ENCODE measurements at places on chromosomes 7 and 10.

GRCh38 chr7:138632384-138632783 is 68.8 kb downstream of the SVOPL start:
- no peak for DNase-seq

GRCh38 chr7:48084727-48085432 is 4.2 kb upstream of the UPP1 start:
- DNase-seq: peak; percentile 99

DNA sequence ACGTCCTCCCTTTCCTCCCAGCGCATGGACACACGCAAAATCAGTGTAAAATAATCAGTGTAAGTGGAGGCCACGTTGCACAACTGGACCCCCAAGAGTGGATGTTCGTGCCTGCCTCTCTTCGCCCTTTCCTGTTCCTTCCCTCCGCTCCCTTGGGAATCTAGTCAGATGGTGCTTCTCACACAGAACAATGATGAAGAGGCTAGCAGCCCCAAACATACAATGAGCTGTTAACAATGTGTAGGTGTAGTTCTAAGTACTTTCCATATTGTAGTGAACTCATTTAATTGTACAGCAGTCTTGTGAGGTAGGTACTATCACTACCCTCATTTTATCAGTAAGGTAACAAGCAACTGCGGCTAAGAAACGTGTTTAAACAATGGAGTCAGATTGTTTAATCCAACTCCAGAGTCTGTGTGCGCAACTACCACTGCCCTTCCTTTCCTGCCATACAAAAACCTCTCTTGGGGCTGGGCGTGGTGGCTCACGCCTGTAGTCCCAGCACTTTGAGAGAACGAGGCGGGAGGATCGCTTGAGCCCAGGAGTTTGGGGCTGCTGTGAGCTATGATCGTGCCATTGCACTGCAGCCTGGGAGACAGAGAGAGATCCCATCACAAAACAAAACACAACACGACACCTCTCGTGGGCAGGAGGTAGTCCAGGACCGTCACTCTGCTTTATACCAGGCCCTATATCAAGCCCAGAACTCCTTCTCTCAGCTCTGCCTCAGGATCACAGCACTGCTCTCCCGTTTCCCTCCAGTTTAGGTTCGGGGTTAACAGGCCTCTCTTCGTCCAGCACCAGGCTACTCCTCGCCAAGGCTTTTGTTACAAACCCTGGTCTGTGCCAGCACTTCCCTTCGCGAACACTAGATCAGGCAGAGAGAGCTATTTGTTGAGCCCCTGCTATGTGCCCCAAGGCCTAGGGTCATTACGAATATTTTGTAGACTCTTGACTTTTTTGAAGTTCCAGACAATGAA is 1.1 kb downstream of the FKBP9 start:
- peak; percentile 80 for DNase-seq

DNA sequence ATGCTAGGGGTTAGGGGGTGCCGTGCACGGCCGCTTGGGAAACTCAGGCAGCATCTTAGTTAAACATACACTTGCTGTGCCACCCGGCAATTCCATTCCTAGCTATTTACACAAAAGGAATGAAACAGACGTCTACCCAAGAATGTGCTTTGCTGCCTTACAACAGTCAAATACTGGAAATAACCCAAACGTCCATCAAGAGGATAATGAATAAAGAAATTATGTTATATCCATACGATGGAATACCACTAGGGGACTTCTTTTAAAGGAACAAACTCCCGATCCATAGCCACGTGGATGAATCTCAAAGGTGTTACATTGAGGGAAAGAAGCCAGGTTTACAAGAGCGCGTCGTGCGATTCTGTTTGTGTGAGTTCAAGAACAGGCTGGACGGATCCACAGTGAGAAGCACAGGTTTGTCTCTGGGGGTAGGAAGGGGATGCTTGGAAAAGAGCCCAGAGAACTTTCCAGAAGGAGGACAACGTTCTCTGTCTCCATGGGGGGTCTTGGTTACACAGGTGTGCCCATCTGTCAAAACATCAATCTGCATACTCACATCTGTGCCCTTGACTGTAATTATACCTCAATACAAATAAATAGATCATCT is 41.8 kb downstream of the STK32C start:
- DNase-seq: no peak

DNA sequence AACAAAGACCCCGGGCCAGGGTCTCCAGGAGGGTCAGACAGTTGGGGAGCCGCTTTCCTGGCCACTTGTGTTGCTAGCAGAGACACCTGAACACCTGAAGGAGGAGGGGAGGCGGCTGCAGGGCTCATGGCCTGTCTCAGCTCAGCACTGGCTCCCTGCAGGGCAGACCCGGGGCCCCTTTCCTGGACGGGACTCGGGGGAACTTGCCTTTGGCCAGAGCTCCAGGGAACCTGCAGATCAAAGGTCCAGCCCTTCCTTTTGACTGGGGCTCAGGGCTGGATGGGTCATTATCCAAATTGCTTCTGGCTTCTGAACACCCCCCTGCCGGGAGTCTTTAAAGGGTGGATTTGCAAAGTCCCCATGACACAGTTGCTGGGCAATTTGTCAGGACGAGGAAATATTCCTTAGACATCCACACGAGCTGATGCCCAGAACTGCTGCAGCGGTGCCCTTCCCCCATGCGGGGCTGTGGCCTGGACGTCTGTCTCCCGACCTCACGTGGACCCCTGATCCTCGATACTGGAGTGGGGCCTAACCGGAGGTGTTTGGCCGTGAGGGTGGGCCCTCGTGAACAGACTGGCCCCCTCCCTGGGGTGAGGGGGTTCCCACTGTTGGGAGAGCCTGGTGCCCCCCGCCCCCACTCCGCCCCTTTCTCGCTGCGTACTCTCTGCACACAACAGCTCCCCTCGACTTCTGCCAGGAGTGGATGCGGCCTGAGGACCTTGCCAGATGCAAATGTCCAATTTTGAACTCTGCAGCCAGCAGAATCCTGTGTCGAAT is 194.3 kb downstream of the ELFN1 start:
- DNase-seq: no peak

- DNase-seq: no peak
Measured at GRCh38 chr10:110634527-110635209, 9.5 kb upstream of the RBM20 start.

DNA sequence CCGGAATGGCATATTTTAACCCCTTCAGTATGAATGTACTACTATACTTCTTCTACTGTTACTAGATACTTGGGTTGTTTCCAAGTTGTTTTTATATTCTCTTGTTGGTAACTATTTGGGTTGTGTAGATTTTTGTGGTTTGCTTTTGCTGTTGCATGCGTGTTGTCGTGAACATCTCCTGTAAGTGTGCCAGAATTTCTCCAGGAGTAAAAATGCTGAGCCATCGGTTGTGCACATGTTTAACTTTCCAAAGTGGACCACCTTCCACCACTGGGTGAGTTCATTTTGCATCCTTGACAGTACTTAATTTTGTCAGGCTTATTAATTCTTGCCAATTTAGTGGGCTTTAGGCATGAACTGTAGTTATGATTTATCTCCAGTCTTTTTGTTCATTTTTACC is 47.9 kb downstream of the CSGALNACT2 start:
- DNase-seq: peak; percentile 29

- DNase-seq: no peak
Measured at GRCh38 chr7:52026140-52026539, 709.5 kb upstream of the COBL start.

DNA sequence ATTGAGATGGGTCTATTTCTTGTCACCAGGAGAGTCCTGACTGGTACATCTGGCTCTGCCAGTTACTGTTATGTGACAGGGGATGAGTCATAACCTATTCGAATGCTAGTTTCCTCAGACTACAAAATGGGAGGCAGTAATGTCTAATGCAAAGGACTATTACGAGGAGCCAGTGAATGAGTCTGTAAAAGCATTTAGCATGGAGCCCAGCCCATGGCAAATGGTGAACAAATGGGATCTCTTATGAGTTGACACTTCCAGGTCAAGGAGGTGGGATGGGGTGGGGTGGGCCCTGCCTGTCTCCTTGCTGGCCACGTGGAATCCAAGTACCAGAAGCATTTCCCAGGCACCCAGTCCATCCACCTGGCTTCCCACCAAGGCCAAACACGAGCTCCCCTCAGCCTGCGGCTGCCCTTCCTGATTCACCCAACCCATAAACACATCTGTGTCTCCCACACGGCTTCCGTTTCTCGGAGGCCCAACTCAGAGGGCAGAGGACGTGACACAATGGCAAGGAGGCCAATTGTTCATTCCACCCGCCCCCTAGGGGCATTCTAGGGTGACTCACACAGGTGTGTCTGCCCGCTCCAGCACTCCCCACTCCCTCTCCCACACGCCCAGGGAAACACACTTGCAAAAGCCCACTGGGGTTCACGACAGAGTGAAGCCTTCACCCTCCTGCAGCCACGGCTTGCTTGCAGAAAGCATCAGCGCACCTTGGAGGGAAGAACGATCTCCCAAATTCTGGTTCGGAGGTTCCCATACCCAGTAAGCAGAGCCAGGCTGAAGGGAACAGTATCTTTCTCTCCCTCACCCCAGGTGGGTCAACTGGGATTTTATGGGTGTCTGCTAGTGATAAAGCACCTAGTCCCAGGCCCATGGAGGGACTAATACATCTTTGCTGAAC is 109.8 kb downstream of the SH3PXD2A start:
- DNase-seq: no peak

DNA sequence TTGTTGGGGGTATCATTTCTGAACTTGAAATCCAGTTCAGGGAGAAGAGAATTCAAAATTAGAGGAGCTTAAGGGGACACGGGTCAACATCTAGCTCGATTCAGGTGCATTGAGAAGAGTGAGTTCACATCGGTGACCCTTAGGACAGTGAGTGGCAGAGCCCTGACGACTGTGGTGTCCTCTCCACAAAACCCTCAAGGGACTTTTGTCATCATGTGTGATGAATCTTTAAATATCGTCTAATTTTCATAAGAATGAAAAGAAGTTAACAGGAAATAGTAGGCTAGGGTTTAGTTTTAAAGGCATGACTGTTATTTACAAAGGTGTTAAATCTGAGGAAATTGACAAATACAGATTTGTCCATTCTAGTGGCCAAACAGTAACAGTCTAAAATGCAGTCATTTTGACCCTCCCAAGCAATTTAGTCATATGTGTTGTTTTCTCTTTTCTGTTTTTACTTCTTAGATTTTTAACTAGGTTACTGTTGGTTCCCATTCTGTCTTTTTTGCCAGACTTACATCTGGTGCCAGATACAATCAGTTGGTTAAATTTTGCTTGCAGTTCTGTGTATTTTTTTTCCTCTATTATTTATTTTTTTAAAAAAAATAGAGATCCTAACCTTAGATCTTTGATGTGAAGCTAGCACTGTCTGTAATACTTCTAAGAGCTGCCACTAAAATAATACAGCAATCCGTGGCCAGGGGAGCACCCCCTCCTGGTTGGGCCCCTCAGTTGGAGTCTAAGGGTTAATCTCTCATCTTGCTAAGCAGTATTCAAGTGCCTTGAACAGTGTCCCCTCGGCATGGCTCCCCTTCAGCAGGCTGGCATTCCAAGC is 34.9 kb upstream of the SH2B2 start:
- no peak for DNase-seq

DNA sequence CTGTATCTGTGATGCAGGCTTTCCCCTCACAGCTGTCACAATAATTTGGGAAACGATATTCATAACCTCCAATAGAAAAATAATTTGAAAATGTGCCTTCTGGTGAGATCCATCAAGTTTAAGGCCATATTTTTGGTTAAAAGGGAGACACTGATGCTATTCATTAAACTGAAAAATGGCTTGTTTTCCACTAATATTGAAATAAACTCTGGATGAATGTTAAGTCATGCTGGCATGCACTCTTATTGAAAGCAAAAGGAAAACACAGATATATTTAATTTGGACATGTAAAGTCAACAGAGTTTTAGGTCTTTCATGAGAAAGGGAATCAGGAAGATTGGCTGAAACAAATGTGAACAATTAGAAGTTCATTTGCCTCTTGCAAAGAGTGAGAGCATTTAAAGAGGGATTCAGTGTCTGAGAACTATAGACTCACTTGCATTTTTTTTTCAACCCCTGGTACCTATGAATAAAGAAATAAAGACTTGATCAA is 879.2 kb downstream of the LRMDA start:
- no peak for DNase-seq

DNA sequence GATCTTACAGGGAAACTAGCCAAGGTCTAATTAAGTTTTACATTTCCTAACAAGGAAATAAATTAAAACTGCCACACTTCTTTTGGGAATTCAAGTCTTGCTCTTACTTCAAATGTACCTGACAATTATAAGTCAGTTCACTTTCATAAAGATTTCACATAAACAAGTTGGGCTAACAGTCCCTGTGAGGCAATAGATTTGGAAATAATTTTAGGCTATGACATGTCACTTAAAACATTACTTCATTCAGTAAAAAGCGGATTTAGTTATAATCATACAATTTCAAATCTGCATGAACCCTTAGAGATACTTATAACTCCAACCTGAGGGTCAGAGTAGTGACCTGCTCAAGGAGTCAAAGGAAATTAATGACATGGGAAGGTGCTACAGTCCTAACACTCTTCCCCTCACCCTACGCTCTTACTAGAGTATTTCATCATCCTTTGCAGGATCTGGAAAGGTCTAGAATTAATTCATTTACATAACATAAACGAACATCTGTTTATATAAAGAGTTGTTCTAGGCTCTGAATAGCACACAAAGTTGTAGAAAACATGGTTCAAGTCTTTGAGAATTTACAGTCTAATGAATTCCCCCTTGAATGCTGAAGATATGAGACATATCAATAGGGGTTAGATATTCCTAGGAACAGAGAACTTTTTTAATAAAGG is 32.3 kb upstream of the DNAJB12 start:
- DNase-seq: no peak

- DNase-seq: no peak
Measured at GRCh38 chr7:92725161-92725925, 111.0 kb downstream of the CDK6 start.

- DNase-seq: peak; percentile 65
Measured at GRCh38 chr7:78125884-78126283, 327.3 kb downstream of the PHTF2 start.

- DNase-seq: no peak
Measured at GRCh38 chr10:30013757-30014156, 45.6 kb downstream of the JCAD start.

- no peak for DNase-seq
Measured at GRCh38 chr10:8803992-8804391, 749.5 kb downstream of the GATA3 start.

- no peak for DNase-seq
Measured at GRCh38 chr10:133458710-133459453, 5.1 kb downstream of the SCART1 start.

GRCh38 chr10:5818894-5819293 is 5.7 kb upstream of the GDI2 start:
- no peak for DNase-seq

DNA sequence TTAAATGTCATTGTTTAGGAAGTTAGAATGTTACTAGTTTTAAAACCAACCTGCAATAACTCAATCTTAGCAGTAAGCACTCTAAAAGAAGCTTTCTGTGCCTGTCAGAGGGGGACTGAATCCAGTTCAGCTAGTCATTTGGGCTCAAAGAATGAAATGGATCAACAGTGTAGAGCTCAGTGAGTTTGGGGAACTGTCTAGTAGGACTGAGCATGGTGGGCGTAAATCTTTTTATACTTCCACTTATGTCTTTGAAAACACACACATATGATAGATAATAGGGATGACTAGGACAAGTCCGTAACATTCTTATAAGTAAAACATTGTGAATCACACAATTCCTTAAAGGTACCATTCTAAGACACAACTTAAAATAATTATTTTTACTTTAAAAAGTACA is 11.5 kb downstream of the GSAP start:
- DNase-seq: no peak
